ENCODE measurements at places on chromosomes 16 and 17. TPM values are rescaled to one million over a fixed set of nuclear protein-coding genes. Genes with fewer than 3 reads are reported as not detected.

DNA sequence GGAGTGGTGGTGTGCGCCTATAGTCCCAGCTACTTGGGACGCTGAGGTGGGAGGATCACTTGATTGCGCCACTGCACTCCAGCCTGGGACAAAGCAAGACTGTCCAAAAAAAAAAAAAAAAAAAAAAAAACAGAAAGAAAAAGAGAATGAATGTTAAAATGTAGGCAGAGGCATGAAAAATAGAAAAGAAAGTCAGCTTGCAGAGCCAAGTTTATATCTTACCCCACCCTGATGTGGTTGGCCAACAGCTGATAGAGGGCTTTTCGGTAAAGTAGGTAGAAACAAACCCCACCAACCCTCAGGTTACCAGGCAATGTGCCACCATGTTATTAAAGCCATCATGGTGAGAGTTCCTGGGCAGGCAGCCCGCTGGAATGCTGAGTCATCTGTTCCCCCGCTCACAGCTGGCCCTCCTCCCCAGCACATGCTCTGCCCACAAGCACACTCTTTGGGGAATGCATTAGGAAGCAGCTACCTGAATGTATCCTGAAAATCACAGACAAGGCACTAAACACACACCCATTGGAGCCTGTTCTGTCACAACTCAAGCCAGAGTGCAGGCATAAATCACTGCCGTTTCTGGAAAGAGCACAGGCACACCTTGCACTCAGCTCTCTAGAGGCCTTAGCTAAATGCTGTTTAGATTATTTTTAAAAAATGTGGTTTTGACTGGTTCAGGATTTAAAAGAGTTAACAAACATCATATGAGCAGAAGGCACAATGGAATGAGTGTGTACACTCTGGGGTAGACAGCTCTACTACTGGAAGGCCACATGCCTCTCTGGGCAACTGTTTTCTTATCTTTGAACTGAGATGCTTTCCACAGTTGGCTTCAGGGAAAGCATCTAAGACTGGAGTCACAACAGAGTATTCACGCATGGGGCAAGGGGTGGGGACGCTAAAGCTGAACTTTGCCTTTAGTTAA, 128.5 kb downstream of the PARN start:
- DNase-seq: peak; percentile 96

DNA sequence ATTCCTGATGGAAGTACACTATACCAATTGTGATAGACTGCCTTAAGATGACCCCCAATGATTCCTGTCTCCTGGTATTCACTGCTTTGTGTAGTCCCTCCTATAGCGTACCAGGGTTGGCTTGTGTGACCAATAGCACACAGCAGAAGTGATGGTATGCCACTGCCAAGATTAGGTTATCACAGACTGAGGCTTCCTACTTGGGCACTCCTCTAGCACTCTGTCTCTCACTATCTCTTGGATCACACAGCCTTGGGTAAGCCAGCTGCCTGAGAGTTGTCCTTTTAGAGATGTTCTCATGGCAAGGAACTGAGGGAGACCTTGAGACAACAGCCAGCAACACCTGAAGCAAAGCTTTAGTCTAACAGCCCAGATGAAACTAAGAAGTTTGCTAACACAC, 12.7 kb upstream of the AMFR start:
- DNase-seq: no peak

- no peak for DNase-seq
These were observed 51.1 kb downstream of the USP43 start for GRCh38 chr17:9696279-9697044.

RASL10B gene
- 0.76 TPM for total RNA-seq

DNA sequence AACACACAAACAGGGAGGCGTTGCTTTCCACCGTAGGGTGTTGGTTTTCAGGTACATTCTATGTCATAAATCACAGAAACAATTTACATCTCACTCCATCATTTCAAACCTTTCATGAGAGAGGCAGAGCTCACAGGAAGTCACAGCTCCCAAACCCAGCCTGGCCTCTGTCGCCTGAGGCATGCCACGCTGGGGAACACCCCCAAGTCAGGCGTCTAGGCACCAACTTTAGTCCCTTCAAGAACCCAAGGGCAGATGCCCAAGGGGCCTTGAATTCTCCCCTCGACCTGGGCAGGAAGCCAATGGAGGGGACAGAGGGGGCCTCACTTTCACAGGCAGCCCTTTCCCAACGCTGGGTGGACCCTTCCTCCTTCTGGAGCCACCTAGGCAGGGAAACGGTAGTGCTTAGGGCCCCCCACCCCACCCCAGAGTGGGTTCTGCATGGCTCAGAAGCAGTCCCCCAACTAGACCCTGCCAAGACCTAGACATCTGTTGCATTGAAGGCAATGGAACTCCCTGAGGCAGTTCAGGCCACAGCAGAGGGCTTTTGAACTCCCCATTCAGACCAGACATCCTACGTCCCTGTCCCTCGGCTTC, 10.6 kb downstream of the TBX4 start:
- no peak for DNase-seq

DNA sequence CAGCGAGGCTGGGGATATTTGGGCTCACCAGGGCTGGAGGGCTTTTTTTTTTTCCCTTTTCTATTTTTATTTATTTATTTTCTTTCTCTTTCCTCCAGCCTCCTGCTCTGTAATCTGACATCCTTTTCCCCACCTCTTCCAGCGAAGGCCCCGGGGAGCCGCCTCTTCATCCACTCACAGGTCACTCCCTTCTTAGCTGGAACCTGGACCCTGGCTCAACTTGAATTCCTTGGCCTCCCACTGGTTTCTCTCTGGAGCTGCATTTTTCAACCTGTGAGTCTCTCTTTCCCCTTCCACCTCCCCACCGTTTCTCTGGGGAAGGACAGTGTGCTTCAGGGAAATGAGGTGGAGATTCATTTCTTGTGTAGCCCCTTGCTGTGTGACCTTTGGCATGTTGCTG, 82.0 kb downstream of the MRM1 start:
- DNase-seq: no peak

EME1 gene
- total RNA-seq: 4.3 TPM

KRTAP4-6 gene
- total RNA-seq: not detected

- DNase-seq: peak; percentile 18
These were observed 696.8 kb upstream of the SOX9 start for GRCh38 chr17:71423871-71424546.
